ENCODE measurements at places on chromosomes 12 and 14.

GRCh38 chr12:6303071-6303470, 7.4 kb upstream of the PLEKHG6 start:
- DNase-seq = no peak

GRCh38 chr14:75295491-75296345, 17.1 kb downstream of the FOS start:
- peak; percentile 85 for DNase-seq

GRCh38 chr12:84455598-84455997, 457.0 kb downstream of the SLC6A15 start:
- DNase-seq = no peak

GRCh38 chr12:57008178-57008577, 1.8 kb upstream of the ZBTB39 start:
- DNase-seq = no peak

GRCh38 chr14:70887207-70887681, 20.0 kb upstream of the PCNX1 start:
- no peak for DNase-seq

DNA sequence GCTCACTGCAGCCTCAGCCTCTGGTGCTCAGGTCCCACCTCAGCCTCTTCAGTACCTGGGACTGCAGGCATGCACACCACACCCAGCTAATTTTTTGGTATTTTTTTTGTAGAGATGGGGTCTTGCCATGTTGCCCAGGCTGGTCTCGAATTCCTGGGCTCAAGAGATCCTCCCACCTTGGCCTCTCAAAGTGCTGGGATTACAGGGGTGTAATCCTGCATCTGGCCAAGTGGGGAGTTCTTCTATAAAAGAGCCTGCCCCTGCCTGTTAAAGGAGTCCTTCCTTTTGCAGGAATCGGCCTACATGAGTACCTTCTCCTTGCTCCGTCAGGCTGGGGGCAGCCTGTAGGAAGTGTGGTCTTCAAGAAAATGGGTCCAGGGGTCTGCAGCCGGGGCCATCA, 54.1 kb upstream of the RASSF3 start:
- no peak for DNase-seq

GRCh38 chr12:56677680-56678079, 10.4 kb downstream of the PTGES3 start:
- no peak for DNase-seq

GRCh38 chr12:59055204-59055860, 135.0 kb upstream of the LRIG3 start:
- DNase-seq = no peak

GRCh38 chr14:52299692-52300278, 14.3 kb upstream of the PTGER2 start:
- DNase-seq = no peak

DNA sequence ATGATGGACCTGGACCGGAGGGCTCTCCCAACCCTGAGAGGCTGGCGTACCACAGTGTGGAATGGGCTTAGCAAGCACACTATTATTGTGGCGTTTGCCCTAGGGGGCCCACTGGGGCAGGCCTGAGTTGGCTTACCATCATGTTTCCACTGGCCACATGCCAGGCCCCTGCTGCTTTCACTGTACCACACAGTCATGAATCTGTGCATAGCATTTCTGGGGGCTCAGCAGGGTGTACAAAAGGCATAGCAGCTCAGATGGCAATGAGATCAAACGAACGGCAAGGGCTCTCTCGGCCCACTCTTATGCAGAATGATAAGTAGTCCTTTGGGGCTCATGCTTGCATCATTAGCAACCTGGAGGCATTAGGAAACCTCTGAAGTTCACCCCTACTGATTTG, 137.0 kb upstream of the HIF1A start:
- no peak for DNase-seq

DNA sequence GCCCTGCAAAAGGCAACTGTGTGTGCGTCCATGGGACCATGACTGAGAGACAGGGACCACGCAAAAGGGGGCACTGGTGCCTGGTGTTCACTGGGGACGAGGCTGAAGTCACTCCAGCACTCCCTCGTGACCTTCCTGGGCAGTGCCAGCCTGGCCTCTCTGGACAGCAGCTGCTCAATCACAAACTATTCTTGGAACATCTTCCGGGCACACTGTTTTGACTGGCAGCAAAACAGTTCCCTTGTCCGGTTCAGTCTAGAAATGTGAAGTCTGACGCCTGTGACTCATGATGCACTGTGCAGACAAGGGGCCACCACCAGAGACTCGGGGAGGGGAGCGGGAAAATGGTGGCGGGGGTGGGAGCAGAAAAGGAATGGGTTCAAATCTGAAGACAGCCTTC, 20.8 kb downstream of the SNRNP35 start:
- DNase-seq = peak; percentile 90

DNA sequence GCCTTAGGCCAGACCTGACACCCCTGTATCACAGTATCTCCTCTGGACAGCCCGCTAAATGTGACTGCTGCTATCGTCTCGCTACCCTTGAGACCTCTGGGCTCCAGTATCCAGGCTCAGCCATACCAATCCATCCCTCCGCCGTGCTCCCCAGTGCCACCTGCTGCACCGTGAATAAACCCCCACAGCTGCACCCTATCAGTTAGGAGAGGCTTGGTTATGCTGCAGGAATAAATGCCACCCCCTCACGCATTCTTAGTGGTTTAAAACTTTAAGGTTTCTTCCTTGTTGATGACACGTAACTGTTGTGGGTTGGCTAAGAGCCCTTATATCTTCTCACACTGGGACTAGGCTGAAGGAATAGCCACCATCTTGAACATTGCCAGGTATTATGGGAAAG, 12.1 kb downstream of the CCDC63 start:
- DNase-seq = peak; percentile 39

DNA sequence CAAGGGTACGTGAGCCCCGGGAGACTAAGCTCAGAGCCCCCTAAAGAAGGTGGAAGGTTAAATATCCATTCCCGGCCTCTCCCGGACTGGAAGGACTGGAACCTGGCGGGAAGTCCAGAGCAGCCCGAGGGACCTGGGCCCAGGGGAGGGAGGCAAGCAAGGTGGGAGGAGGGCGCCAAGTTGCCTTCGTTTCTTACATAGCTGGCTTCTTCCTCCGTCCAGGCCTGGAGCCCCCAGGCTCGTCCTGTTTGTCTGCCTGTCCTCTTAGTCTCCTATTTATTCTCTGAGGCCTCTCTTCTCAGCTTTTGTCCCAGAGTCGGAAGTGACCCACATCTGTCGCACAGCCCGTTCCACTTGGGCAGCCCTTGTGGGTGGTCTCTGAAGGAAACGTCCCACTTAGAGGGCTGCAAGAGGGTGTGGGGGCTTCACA, 745 bp downstream of the PCK2 start:
- no peak for DNase-seq

DNA sequence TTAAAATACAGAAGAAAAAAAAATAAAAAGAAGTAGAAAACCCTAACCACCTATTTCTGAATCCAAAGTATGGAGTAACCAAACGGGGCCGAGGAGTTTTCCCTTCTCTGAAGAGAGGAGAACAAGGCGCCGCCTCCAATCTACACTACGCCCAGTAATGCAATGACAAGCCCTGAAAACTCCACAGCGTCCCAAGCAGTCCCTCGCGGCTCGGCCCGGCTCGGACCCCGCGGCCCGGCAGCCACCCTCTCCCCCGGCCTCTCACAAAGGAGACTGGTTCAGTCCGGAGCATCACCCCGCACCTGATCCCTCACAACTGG, 371 bp downstream of the CHD8 start:
- DNase-seq = no peak

GRCh38 chr12:107318556-107318805, 225.1 kb upstream of the CRY1 start:
- DNase-seq = no peak

- DNase-seq = no peak
Observed at GRCh38 chr12:132245521-132246101, 83.8 kb downstream of the GALNT9 start.

- no peak for DNase-seq
Observed at GRCh38 chr14:54742492-54743350, 159.9 kb downstream of the GCH1 start.

- no peak for DNase-seq
Observed at GRCh38 chr14:99440278-99440677, 40.4 kb downstream of the SETD3 start.

DNA sequence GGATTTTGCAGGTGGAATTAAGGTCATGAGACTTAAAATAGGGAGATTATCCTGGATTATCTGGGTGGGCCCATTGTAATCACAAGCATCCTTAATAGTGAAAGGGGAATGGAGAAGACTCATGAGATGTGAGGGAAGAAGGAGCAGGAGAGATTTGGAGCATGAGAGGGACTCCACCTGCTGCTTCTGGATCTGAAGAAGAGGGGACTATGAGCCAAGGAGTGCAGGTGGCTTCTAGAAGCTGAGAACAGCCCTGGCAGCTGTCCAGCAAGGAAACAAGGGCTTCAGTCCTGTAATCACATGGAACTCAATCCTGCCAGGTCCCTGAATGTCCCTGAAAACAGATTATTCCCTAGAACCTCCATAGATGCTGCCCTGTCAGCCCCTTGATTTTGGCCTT, 67.8 kb downstream of the PELI2 start:
- no peak for DNase-seq

GRCh38 chr12:20260851-20261250, 107.5 kb upstream of the PDE3A start:
- no peak for DNase-seq

- no peak for DNase-seq
Observed at GRCh38 chr12:104799458-104799857, 158.6 kb downstream of the SLC41A2 start.

DNA sequence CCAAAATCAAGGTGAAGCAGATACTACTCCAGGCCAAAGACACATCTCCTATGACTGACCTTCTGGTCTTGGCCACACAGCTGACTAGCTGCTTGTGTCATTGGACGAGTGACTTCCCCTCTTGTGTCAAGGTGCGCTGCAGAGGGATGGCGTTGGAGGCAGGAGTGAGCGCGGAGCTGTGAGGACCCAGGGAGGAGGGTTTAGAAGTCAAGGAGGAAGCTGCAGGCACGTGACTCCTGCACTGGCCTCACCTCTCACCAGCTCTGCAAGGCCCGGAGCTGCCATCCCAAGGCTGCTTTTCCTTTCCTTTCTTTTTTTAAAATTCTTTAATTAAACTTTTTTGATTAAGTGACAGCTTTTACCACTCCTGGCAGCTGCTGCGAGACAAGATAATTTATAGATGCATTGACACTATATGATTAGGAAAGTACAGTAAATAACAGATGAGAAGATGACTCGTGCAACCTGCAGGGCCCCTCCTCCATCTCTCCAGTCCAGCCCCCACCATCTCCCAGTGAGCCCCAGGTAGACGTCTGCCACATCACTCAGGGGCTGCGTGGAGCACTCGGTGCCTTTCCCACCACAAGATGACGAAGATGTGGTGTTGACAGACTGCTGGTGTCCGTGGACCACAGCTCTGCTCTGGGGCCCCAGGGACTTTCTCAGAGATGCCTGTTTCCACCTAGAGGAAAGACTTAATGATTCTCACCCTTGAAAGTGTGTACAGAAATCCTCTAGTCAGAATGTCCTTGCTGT, 350.6 kb downstream of the CACNA1C start:
- DNase-seq = no peak

DNA sequence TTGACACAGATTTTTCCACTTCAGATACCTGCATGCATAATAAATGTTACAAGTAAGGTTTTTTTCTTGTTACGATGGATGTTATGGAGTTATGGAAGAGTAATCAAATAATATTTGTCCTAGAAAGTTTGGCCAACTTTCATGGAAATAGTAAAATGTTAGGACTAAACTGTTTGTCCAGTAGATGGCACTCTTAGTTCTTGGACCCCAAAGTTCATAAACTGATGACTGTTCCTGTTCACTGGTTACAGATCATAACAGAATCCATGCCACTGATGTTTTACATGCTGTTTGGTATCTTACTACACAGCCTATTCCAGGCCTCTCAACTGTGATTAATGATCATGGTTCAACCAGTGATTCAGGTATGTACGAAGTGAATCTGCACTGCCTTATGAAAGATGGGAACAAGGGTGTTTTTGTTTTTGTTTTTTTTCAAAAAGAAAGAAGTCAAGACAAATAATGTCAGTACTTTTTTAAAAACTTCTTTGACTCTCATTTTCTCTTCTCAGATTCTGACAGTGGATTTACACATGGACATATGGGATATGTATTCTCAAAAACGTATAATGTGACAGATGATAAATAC, 48.8 kb upstream of the SLCO1C1 start:
- DNase-seq = no peak

DNA sequence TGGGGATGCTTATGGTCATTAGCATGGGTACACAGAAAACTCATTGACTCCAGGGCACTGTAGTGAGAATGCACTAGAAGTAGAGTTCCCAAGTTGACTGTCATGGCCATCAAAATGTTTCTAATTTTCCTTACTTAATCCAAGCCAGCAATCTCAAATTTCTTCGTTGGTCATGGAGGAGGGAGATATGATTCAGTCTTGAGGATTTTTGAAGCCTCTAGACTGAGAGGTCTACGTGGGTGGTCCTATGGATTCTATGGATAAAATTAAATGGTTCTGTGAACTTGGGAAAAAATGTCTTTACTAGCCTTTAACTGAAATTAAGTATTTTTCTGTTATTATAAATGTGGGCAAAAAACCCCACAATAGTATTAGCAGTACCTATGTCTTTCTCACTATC, 508.5 kb downstream of the FUT8 start:
- DNase-seq = no peak

GRCh38 chr12:62306569-62307530, 46.6 kb downstream of the USP15 start:
- DNase-seq = no peak

DNA sequence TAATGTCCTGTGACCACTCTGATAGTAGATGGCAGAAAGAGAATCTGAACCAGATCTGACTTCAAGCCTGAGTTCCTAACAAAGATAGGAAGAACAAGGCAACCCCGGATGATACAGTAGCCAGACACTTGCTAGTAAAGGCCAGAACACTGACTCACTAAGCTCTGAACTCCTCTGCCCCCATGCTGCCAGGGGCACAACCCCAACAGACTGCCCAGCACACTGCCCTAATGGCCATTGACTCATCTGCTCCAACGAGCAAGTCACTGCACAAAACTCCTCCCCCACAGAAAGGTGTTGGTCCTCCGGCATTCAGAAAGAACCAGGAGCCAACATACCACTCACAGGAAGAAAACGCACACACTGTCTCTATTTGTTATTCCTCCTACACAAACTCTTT, 179.6 kb upstream of the NUDT4 start:
- DNase-seq = no peak

DNA sequence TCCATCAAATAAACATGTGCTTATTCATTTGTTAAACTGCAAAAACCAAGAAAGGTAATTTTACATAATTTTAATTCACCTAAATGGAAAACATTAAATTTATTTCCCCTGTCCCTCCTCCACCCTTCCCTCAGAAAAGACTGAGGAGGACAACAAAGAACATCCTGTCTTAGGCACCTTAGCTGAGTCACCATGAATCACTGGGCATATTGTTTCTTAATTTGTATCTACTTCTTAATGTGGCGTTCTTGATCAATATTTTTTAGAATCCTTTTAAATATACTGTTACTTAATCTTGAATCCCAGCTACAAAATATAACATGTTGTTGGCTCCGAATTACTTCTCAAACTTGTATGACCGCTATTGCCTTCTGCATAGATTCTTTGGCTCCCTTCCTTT, 23.5 kb downstream of the SIX6 start:
- no peak for DNase-seq
